CD4-positive, alpha-beta T cell treated with Interleukin-17A for 4 hours (primary cell): ENCODE measurements at places on chromosomes 3 and 15.
A peak's percentile ranks its signal among the peaks of the same experiment; 100 is the strongest.

- no peak for DNase-seq
These were observed 12.0 kb upstream of the LMAN1L start for GRCh38 chr15:74800559-74801094.

DNA sequence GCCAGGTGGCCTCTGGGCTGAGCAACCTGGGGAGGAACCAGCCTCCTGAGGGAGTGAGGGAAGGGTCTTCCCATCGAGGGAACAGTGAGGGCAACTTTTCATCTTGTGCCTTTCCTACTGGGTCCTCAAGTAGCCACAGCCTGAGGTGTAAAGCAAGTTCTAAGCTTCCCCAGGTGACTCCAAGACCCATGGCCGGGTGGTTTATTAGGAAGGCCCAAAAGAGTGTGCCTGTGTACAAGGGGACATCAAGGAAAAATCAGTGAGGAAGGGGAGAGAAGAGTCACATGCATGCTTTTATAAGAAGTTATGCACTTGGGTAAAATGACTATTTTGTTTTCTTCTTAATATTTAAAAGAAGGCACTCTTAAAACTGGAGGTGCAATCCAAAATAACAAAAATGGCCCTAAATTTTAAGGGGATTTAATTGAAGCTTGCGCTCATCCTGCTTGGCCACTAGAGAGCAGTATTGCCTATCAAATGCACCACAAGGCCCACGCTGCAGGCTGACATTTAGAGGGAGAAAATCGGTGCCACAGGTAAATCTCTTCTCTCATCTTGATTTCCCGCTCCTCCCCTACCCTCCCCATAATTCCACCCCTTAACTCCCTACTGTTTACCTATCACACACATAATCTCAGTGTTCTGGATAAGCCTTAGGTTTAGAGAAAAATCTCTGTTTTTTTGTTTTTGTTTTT, 6.7 kb downstream of the NANOGP8 start:
- DNase-seq: peak; percentile 19

- DNase-seq: no peak
These were observed 91.5 kb upstream of the RBMS3 start for GRCh38 chr3:29189328-29189727.

GRCh38 chr15:40929660-40930429, 705 bp downstream of the DLL4 start:
- no peak for DNase-seq

DNA sequence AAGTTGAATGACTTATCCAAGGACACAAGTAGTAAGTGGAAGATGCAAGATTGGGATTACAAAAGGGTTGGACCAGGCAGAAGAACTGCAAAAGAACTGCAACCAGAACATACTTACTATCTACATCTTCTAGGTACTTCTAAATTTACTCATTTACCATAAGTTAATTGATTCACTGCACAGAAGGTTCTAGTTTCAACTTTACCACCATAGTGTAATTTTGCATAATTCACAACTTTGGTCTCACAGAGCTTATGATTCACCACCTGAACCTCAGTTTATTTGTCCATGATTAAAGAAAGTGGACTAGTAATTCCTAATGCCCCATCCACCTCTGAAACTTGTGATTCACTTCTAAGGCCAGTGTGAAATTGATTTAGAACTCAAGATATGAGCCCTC, 236.8 kb upstream of the UBE2E2 start:
- no peak for DNase-seq

DNA sequence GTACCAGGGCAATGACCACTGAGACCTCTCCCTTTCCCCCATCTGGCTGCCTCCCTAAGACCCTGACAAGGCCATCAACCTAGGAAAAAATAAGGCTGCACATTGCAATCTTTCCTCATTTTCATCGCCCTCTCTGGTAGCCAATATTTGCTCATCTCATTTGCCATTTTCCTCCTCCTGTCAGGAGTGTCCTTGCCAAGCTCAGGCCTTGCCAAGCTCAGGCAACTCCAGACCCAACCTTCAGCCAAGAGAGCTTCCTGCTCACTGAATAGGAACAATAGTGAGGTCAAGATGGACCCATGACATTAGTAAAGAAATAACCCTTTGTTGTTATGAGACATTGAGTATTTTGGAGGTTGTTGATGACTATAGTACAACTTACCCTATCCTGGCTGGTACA, 380.3 kb downstream of the RSL24D1 start:
- DNase-seq: no peak

DNA sequence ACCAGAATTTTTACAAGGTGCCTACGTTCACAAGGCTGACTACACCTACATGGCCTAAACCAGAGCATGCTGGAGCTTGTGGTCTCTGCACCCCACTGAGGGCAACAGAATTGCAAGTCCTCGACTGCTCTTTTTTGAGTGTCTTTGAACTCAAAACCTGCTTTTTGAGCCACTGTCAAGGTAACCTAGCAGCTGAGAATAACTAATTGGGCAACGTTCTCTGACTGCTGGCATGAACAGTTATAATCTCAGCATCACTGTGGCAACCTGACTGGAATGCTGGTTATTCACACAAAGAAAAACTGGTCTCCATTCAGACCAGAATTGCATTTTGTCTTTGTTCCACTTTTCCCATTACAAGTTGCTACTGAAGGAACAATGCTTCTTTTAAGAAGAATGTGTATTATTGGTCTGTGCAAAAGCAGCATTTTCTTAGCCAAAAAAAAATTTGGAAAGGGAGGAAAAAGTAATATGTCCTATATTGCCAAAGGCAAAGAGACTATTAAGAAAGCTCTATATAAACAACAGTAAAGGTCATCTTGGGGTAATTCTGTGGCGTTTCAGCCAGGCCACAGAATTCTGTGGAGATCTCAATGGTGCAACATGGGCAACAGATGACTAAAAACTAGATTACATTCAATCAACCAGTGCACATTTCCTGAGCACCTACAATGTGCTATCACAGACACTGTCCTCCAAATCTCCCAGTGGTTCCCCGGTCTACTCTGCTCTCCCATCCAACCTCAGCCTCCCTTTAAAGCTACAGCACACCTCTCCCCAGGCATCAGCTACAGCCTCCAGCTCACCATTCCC, 76.8 kb downstream of the TNIK start:
- DNase-seq: no peak

GRCh38 chr3:171805687-171806086, 4.6 kb downstream of the PLD1 start:
- DNase-seq: no peak

GRCh38 chr15:40046721-40047414, 7.9 kb upstream of the SRP14 start:
- DNase-seq: no peak
